ENCODE measurements at places on chromosomes 4 and X.
A peak's percentile ranks its signal among the peaks of the same experiment; 100 is the strongest.

DNA sequence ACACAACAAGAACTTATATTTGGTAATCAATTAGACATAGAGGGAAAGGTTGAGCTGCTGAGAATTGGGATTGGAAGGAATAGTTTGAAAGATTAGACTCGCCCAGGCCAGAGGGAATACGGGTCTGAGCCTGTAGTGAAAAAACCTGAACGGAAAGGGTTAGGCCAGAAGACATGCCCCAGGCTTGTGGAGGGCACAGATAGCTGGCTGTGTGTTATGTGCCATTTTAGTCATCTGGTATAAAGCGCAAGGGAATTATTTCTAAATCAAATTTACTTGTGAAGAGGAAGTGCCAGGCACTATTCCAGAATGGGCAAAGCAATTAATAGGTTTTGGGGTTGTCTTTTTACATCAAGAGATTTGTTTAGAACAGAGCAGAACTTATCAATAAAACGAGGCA is 187.5 kb upstream of the ANKRD50 start:
- DNase-seq: no peak

DNA sequence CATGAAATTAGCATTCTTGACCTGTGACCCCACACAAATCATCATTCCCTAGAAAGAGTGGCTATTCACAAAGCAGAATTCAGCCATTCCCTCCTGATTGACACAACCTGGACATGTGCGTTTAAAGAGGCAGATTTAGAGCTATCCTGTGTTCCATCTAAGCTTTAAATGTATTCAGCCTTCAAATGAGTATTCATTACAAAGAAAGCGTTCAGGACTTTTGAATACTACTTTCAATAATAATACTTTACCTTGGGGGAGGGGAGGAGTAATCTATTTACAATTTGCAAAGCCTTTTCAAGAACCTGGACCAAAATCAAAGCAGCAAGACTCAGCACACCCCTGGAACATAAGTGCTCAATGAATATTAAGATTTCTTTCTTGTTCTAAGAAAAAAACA is 22.5 kb upstream of the GPC4 start:
- DNase-seq: no peak

DNA sequence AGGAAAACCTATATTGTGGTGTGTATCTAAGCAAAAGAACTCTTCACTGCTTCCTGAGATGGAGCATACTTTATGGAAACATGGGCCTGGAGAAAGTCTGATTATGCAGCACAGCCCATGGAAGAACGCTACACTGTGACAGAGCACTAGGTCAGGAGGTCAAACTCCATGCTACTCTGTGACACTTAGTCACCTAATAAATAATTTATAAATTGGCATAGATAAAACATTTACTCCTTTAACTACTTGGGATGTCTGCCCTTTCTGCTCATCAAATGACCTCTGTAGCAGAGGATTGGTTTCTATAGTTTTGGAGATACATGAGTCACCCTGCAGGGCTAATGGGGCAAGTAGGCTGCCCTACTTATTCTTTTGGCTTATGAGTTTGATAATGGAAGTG is 134.7 kb upstream of the BANK1 start:
- DNase-seq: no peak

DNA sequence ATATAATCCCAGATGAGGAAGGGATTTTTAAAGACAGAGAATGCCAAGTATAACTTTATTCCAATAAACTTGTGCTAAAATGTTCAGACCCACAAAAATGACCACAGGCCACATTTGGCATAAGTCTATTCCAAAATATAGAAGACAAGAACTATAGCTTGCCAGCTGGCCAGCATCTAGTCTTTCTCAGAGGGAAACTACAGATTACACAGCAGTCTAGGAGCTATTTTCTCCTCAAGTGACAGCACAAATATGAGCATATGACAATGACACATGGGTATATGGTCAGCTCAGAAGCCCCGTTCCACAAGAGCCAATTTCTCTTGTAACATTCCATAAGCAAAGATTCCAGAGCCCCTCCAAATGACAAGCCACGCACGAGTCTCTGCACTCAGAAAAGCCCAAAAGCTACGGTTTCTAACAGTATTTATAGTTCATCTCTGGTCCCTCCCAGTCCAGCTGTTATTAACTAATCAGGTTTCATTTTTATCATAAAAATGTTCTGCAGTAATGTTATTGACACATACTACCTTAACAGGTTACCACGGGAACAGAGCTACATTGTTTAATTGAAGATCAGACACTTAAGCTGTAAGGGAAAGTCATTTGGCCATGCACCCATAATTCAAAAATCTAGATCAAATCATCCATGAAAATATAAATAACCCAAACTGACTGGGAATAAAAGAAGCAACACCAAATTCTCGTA is 70.3 kb downstream of the RAB28 start:
- DNase-seq: no peak

GRCh38 chr4:159463235-159463634 is 360.4 kb downstream of the RAPGEF2 start:
- DNase-seq: no peak

DNA sequence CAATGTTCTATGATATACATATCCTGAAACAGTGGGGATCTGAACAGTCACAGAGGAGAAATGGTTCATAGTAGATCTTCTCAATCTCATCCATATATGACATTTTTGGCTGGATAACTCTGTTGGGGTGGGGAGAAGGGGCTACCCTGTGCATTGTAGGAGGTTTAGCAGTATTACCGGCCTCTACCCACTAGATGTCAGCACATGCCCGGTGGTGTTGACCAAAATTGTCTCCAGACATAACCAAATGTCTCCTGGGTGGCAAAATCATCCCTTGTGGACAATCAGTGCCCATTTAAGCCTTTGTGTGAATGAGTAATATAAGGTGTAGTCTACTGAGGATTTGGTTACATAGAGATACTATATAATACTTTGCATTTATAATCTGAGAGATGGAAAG is 89.9 kb downstream of the PLS3 start:
- DNase-seq: no peak

DNA sequence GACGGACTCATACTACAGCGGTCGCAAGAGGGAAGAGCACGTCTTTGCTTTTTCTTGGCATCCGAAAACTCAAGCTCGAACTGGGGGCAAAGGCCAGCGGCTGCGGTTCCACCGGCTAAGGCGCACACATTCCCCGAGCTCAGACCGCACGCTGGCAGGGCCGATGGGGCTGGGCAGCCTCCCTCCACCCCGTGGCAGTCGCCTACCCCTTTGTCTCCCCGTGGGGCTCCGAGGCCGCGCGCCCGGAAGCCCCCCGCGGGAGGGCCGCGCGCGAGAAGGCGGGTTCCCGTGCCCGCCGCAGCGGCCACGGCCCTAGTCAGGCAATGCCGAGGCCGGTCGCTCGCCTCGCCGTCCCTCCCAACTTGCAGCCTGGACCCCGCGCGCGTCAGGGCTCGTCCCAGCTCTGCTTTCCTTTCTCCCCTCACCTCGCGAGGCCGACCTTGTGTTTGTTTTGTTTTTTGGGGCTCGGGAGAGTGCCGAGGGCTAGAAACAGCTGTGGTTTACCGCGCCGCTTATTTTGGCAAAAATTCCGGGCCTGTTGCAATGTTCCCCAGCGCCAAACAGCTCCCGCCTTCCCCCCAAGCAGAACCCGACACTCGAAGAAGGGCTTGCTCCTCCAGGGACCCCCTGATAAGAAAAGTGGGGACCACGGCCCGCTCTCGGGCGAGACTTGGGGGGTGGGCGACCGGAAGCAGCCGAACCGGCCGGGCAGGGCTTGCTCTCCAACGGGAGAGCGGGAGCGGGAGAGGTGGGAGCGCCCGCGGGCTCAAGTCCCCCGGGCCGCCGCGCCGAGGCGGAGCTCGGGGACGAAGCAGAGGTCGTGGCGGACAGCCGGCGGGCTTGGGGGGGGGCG is 561 bp upstream of the N4BP2 start:
- peak; percentile 32 for DNase-seq

DNA sequence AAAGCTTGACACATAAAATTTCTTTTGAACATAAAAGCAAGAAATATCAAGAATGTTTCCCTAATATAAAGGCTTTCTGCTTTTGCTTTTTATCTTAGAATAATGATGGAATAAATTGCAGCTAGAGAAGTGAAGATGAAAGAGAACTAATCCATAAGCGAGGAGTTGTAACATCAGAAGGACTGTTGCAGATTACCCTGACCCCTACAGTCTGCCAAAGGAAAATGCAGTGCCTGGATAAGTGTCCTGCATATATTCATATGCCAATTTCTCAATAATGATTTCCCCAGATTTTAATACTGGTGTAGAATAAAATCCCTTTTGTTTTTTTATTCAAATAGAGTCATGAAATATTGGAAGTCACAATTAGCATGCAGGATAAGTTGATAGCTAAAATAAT is 115.9 kb downstream of the MAGEC2 start:
- peak; percentile 0 for DNase-seq

GRCh38 chr4:99301376-99302164 is 10.8 kb upstream of the ADH1A start:
- DNase-seq: no peak

DNA sequence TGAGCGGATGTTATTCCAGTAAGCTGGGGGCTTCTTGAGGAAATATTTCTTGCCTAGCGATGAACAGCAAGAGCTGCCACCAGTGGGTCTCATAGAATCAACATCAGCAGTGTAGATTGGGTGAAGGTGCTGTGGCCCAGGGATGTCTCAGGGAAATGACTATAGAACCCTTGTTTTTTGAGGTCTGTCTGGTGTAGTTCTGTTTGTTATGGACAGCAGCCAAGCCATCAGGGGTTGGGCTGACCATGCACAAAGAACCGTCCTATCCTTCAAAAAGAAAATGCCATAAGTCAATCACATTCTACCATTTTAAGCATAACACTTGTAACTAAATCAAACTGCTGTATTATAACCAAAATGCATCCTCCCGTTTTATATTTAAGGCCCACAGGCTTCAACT is 17.3 kb upstream of the C1GALT1C1 start:
- DNase-seq: no peak
